T-helper 2 cell (primary cell): ENCODE measurements at places on chromosomes 7 and 10.

GRCh38 chr7:44133295-44133694, 7.8 kb downstream of the MYL7 start:
- no peak for DNase-seq

DNA sequence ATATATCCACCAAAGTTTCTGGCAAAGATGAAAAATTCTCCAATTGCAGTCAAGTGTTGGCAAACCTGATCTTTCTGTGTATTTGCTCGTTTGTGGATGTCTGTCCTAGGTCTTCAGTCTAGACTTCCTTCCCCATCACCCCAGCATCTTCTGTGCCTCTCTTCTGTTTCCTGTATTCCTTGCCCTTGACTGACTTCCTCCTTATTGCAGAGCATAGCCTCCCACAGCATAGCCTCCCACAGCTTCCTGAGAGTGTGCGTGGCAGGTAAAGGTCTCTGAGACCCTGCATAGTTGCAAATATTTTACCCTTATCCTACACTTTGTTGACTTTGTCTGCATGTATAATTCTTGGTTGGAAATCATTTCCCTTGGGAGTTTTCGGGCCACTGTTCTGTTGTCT, 18.4 kb downstream of the SLC18A2 start:
- no peak for DNase-seq

DNA sequence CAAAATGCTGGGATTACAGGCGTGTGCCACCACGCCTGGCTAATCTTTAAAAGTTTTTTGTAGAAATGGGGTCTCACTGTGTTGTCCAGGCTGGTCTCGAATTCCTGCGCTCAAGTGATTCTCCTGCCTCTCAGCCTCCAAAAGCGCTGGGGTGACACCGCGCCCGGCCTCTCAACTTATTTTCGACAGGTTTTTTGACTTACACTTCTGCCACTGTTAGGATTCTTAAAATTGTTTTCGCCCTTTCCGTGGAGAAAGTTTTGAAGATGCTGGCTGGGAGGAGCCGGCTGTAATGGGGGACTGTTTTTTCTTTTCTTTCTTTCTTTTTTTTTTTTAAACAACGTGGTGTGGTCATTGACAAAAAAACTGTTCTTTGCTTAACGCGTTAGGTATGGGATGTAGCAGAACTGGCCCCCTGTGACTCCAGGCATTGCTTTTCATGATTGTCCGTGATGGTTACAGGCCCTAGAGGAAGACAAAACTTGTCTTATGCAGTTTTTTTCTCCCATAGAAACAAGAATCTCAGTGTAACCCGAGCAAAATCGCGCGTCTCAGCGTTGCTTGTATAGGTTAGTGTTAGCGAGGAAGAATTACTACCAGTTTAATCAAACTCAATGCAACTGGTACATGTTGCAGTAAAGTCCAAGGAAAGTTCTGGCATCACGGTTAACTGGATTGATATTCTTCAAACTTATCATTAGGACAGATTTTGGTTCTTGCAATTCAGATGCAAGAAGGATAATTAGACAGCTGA, 72.2 kb downstream of the DAGLB start:
- DNase-seq: no peak

DNA sequence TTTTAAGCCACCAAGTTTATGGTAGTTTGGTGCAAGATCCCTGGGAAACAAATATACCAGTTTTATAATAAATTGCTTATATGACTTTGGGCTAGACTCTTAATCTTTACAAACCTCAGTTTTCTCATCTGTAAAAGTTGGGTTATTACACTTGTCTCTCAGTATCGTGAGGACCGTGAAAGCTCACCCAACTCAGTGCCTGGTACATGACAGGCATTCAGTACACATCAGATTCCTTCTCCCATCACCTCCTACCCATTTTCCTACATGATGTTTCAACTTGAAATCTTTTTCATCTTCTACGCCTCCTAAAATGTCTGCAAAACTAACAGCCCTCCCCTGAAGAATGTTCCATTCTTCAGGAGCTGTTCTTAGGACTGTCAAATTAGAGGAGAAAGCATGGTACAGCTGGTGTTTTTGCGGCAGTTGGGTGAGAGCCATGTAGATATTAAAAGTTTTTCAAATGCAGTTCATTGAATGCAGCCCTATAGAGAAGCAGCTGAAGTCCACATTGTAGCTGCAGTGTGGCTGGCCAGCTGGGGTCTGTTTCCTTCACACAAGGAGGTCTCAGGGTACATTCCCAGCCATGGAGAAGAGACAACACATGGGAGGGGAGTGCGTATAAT, 812.8 kb downstream of the LRMDA start:
- DNase-seq: no peak

DNA sequence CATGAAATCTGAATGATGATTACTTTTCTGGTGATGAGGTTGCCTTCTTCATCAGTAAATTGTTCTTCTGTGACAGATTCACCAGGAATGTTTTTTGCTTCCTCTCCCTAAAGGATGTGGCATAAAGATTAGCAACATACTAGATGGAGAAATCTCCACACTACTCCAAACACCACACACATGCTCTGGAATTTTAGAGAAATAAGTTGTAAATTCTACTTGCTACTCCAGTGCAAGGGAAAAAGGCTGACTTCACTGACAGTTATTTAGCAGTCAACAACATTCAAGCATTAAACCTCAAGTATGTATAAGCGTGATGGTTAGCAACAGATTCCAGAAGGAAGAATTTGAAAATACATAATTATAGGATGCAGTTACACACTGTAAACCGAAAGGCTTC, 137.9 kb upstream of the CCDC6 start:
- no peak for DNase-seq

DNA sequence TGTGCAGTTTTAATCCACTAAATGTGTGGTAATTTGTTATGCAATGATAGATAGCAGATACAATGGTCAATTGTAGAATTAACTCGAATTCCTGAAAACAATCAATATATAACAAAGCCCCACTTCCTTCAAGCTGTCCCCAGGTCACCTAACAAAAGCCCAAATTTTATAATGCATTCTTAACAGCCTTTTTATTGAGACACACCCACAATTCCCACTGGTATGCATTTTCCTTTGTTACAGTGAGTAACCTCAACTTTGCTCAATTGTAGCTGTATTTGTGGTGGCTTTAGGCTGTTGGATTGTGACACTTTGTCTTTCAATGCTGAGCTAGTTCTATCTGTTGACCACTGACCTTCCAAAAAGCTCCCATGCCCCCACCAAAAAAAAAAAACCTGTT, 279.8 kb upstream of the CACNA2D1 start:
- no peak for DNase-seq

DNA sequence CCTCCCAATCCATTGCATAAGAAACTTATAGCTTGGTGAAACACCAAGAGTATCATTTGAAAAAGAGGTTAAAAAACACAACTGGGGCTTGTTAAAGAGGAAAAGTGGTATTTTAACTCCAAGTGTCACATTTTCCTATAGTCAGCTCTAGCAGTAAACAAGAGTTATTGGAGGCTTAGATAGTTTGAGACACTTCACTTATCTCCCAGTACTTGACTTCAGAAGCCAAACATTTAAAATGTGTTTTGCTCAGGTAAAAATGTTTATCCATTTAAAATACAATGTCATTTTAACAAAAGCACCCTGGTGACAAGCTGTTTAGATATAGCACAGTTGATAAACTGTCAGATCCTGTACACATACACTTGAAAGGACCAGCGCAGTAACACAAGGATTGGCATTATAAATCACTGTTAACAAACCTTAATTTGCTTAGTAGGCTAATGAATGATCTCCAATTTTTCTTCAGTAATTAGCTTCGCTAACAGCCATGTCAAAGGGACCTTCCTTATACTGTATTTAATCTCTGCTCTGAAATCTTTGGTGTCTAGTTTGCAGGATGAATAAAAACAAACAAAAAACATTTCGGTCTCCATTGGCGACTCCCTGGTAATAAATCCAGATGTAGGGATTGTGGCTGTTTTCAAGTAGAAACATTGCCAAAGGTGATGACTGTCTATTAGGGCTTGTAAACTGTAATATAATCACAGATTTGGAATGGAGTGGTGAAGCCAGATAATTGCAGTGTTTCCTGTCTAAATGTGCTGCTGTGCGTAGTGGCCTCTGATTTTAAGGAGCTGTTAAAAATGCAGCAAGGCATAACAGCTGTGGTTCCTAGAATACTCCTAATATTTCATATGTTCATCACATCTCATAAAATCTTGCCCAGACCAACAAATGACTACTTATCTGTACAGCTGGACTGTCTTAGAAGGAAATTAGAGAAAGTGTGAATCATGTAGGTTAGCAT, 545.1 kb downstream of the AUTS2 start:
- no peak for DNase-seq

DNA sequence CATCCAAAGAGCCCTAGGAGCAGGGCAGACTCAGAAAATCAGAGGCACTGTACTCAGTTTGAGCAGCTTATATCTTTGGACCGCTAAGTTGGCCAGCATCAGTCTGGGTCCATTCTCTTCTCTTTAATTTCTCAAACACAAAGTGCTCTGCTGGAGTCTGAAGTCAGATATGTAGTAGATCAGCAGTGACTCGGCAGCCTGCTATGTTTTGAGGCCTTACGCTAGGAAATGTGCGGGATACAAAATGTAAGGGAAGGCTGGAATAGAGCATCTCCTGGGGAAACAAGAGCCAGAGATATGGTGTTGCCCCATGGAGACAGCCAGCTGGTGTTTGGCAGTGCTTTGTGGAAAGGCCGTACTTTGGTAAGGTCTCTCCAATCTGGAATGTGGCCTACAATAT, 60.6 kb upstream of the VKORC1L1 start:
- no peak for DNase-seq

DNA sequence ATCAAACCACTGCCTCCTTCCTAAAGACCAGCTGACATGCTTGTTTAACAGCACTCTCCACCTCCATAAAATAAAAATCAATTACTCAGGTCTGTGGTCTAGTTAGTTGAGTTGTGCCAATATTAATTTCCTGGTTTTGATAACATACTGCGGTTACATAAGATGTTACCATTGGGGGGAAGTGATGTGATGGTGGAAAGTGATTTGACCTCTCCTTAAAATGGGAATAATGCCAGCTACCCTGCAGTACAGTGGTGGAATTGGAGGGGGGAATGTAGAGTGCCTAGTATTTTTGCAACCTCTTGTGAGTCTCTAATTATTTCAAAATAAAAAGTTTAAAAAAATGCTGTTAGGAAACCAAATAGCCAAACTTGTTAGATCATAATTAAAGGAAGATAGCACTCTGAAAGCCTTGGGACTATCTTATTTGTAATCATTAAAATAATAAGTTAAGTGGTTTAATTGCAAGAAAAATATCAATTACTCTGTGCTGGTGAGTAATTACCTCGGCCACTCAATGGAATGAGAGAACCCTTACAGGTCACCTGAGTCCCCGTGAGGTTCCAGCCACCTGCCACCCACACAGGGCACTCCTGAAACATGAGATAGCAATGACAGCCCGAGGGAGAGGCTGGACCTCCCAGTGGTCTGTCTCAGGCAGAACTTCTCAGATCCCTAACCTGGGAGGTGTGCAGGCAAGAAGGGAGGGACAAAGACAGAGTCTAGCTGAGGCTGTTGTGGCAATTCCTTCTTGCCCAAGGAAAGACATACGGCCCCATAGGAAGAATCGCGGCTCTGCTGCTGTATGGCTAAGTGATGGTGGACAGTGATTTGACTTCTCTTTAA, 94.1 kb downstream of the SH3PXD2A start:
- DNase-seq: no peak

GRCh38 chr7:83439026-83439425, 209.9 kb downstream of the SEMA3E start:
- no peak for DNase-seq

- DNase-seq: no peak
Observed at GRCh38 chr10:10396601-10397000, 621.1 kb upstream of the CELF2 start.

GRCh38 chr10:10493833-10494232, 523.8 kb upstream of the CELF2 start:
- DNase-seq: no peak

DNA sequence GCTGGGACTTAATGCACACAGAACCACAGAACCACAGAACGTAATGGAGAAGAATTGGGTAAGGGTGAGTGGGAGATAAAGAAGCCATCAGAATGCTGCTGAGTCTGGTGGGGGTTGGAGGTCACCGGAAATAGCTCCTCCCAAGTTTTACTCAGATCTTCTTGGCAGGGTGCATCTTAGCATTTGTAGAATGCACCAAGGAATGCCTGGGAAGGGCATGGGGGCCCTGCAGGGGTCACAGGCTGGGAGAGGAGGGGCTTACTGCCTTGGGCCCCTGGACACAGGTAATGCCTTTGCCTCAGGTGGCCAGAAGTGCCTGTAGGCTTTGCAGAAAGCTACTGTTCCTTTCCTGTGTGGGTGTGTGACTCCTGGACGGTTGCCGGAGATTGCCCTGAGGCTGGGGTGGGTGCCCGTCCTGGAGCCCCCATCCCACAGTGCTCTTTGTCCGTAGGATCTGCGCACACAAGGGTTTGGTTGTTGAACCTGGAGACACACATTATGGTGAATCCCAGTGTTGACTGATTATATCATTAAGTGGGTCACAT, 55.1 kb downstream of the MGMT start:
- DNase-seq: no peak
